ENCODE measurements at places on chromosomes 3 and 15.

DNA sequence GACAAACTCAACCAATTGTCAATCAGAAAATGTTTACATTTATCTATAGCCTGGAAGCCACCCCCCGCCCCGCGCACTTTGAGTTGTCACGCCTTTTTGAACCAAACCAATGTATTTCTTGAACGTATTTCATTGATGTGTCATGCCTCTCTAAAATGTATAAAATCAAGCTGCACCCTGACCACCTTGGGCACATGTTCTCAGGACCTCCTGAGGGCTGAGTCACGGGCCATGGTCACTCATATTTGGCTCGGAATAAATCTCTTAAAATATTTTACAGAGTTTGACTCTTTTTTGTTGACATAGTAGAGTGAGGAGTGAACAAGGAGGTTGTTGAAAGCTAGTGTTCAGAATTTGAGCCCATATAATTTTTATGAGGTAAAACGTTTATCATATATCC, 6.5 kb downstream of the MCTP2 start:
- DNase-seq, result no peak

DNA sequence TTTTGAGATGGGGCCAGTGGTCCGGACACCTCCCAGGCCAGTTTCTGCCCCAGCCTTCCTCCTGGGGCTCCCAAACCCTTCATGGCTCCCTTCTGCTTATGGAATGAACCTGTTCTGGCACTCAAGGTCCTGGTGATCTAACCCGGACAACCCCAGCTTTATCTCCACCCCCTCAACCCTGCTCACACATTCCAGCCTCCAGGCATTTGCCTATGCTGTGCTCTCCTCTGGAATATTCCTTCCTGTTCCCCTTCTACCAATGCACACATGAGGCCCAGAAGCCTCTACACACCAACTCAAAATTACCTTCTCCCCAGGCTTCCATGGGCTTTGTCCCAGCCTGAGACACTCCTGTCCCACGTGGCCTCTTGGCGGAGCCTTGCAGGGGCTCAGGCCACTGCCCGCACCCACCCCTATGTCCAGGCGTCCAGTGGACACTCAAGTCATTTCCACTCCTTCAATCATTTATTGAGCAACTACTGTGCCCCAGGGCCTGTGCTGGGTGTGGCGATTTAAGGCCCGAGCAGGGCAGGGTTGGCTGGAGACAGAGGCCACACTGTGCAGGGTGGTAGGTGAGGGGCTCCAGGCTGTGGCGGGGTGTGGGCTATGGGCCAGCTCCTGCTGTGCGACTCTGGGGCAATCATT, 18.8 kb downstream of the PLXND1 start:
- no peak for DNase-seq

DNA sequence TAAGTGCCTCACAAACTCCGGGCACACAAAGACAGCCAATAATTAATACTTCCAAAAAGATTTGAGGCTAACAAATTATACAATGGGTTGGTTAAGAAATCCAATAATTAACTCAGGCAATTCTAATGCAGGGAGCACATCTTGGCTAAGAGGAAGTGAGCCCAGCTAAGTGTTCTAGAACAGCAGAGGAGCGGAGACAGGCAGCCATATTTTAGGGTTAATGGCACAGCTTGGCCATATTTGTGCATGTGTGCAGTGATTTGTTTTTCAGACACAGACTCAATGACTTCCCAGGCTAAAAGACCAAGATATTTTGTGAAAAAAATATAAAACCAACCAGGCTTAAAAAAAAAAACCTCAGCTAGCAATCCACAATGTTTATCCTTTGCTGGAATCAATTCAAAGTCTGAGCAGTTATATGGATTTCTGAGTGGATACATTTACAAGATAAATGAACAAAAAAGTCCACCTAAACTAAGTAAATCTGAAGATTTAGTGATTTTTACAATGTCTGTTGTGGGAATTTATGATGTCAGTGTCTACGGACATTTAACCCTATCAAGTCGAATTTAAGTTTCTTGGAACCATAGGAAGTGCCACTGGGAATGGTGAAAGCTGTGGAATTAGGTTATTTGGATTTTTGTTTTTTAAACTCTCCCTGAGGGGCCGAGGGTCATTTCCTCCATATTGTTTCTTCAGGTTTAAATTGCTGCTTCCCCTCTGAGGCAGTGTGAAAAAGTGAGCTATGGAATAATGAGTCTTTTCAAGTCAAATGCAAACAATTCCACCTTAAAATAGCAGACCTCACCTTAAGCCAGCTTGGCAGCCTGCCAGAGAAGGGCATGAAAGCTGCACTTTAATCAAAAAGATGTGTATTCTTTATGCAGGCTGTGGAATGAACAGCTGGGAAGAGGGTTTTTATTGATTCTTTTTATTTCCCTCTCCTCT, 413.7 kb upstream of the TBL1XR1 start:
- DNase-seq, result no peak

GRCh38 chr15:98643115-98643514, 5.2 kb upstream of the IGF1R start:
- no peak for DNase-seq

DNA sequence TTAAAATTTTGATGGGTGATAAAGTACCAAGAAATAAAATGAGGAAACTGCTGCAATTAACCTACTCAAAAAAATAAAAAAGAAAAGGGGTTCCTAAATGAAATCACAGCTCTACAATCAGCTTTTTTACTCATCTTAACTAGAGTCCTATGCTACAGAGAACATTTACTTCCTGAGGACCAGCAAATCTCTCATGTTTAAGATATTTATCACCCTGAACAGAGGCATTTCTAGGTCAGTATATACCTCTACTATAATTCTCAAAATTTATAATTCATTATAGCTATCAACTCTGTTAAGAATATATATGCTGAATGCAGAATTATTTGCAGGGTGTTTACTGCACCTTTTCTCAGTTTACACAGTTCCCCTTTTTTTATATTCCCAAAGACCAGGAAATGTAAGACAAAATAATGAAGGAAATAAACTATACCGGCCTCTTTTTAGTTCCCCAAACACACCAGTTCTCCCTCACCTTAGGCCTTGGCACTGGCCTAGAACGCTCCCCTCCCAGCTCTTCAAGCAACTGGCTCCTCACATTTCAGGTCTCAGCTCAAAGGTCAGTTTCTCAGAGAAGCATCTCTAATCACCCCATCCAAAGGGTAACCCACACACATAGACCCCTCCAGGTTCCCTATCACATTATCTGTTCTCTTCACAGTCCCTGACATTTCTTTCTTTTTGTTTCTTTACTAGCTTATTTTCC, 71.1 kb downstream of the LRRFIP2 start:
- no peak for DNase-seq

GRCh38 chr3:85567071-85567676, 608.4 kb downstream of the CADM2 start:
- no peak for DNase-seq

- no peak for DNase-seq
Observed at GRCh38 chr3:39981547-39982184, 172.3 kb downstream of the MYRIP start.

All from stimulated activated CD8-positive, alpha-beta memory T cell treated with anti-CD3 and anti-CD28 coated beads, Interleukin-7, amount 100 ng/mL, for 1 hour (primary cell).